ENCODE measurements at places on chromosomes 3 and 15.

DNA sequence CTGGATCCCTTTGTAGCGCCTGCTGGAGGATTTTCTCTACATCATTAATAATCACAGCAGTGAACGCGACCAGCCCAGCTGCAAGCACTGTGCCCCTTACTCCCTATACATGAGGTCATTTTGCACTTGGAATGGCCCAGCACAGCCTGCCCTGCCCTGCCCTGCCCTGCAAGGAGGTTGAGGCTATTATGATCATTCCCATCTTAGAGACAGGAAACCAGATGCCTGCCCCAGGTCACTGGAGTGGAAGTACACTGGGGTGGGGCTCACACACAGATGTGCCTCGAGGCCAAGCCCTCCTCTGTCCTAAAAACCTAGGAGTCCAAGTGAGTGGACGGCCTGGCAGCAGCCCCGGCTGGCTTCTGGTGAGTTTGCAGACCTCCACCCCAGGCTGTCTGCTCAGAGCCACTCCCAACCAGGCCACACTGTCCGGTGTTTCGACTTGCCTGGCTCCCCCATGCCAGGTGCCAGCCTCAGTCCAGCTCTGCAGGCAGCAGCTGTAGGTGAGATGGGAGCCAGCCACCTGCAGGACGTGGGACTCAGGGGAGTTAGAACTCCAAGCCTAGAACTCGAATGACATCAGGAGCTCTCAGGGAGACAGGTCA is 30.4 kb upstream of the SEC61A1 start:
- DNase-seq, result no peak

DNA sequence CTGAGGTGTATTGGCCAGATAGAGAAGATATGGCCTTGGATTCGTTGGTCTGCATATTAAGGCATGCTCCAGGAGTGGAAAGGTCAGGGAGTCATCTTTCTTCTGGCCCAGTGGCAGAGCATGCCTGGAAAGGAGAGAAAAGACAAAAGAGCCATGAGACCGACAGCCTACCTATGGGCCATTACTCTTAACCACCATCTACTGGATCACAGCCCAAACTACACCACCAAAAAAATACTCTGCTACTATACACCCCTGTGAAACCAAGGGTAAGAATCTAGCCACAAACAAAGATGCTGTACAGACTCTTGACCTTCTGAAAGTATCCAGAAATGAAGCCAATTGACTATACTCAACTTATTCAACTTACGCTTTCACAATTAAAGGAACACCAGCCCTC is 96.1 kb upstream of the PLSCR5 start:
- no peak for DNase-seq

GRCh38 chr3:63493101-63493500 is 159.4 kb upstream of the SNTN start:
- no peak for DNase-seq

- no peak for DNase-seq
These were observed 495.2 kb upstream of the TBL1XR1 start for GRCh38 chr3:177692304-177692975.

DNA sequence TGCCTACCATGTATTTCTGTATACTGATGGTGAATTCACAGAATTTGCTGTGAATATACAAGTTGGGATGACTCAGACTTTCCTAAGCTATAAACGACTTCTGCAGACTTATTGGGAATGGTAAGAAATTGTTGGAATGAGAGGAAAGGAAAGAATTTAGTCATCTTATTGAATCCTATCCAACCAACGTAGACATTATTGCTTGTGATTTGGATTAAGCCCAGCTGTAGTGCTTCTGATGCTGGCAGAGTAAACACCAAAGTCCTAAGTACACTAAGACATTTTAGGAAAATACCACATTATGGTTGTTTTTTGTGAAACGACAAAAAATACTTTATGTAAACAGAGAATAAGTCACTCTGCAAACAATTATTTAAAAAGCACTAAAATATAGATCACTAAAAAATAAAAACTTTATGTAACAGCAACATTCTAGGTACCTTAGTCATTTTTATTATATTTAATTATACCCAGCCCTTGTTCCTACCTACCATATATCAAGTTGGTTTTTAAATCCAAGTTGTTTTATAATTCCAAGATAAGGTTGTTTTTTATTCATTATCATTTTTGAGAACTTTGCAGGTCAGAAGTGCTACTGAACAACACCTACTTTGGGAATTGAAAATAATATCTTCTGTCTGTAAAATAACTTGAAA is 99.2 kb upstream of the MLF1 start:
- DNase-seq, result no peak

DNA sequence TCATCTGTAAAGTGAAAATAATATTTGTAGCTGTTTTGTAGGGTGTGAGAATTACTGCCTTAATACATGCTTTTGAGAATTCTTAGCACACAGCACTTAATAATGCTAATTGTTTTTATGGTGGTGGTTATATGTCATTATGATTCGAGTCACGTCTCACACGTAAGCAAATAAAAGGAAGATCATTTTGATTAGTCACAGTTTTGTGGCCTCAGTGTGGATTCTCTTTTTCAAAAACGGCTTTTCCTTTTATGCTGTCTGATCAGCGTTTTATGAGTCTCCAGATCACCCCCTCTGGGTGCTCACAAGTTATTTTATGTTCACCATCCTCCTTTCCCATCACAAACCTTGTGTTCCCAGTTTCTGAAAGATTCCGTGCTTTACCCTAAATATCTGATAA is 255.6 kb upstream of the CNTN4 start:
- DNase-seq, result no peak

- DNase-seq, result no peak
These were observed 379.0 kb downstream of the TIGIT start for GRCh38 chr3:114672692-114673447.

DNA sequence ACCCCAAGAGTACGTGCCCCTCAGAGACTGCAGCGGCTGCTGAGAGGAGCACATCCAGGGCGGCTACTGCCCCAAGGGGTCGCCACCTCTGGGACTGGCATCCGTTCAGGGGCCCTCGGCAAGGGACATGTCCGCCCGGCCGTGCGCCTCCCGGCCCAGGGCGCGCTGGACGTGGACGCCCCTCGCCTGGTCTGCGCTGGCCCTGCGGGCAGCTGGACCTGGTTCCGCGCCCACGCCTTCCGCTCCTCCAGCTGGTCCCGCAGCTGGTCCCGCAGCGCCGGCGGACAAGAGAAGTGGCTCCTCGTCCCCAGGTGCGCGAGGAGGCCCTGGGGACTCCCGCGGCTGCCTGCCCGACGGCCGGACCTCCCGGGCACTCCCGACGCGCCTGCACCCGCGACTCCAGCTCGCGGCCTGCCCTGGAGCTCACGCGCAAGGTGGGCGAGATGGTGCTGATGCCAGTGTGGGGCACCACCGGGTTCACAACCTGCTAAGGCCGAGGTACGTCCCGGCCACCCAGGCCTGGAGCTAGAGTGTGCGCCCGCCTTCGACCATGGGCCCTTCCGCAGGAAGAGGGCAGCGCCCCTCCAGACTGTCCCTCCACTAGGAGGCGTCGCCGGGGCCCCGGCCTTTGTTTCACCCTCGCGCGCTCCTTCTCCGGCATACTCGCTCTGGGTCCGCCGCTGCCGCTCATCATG is 14.4 kb upstream of the GP9 start:
- DNase-seq, result no peak

DNA sequence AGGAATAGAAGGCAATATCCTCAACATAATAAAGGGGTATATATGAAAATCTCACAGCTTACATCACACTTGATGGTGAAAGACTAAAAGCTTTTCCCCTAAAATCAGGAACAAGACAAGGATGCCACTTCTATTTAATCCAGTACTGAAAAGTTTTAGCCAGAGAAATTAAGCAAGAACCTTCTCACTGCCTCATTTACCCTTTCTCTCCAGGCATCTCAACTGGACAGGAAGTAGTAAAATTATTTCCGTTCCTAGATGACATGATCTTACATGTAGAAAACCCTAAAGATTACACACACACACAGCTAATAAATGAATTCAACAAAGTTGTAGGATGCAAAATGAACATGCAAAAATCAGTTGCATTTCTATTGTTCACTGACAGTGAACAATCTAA is 11.2 kb downstream of the SCAP start:
- DNase-seq, result no peak

DNA sequence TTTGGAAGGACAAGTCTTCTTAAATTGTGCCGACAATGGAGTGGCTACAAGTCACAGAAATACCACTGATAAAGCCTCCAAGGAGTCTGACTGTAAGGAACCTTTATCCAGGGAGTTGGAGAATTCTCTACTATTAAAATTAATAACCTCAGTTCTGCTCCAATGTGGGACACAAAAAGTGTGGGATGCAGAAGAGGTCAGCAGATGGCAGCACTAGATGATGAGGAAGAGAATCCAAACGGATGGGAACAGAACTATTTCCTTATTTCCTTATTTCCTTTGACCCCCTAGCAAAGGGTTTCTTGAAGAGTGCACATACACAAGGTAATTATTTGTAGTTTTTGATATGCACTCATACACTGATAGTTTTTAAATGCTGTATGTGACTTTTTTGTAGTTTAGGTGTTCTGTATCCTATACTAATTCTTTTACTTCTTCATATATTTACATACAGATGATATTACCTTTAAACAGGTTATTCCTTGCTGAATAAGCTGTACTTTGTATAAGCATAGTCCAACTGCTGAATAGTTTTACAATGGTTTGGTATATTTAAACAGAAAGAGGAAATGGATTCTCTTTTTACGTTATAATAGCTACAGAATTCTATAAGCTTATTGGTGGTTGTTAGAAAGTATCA is 25.6 kb upstream of the NLGN1 start:
- DNase-seq, result no peak

- no peak for DNase-seq
These were observed 243.2 kb downstream of the KLF13 start for GRCh38 chr15:31569836-31570235.

DNA sequence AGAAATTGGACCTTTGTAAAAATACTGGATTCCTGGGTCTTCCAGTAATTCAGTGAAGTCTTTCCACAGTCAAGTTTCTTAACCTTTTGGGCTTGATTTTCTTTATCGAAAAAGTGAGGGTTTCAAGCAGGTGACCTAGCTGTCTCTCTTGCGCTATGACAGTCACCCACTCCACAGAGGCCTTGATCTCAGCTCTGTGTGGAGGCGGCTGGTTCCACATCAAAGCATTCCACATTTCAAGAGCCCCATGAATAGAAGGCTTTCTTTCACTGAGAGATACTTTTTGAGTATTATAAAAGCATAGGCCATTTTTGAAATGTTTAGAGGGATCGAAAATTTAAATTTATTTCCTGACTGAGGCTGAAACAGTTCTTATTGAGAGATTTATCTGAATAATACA is 43.9 kb downstream of the GABRA5 start:
- DNase-seq, result no peak

DNA sequence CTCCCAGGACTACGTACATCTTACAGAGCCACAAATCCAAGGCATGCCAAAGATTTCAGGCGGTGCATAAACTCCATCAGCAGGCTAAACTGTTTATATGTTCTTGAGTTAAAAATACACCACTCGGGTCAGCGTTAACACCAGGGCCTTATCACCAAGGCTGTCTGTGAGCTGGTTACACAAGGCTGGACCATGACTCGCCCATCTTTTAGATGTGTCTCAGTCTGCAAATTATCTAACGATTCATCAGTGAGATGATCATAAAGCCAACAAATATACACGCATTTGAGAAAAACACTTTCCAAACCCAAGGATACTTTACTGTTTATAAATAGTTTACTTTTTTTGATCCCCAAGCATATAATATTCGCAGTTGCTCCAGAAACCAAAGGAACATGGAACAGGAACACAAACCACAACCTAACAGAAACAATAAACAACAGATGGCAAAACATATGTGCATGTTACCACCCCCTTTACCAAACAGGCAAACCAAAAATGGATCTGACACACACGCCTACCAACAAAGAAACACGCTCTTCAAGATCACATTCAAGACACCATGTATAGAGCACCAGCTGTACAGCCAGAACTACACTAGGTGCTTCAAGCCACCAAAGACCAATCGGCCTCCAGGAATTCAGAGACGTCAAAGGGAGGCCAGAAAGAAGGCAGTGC is 15.4 kb downstream of the LRIG1 start:
- no peak for DNase-seq

DNA sequence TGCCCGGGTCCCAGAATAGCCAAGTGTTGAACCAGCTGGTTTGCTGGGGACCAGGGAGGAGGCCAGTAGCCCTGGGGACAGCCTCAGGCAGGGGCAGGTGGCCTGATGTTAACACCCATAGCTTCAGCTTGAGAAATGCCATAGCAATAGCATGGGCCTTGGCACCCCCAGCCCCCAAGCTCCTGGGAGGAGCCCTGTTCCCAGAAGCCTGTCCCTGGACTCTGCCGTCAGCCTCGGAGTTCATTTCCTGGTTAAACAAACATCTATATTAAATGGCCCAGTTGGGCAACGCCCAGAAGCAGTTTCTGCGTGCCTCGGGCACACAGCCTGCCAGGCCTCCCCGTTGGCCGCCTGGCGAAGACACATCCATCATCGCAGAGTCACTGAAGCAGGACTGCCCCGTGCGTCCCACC is 58.2 kb downstream of the FGD5 start:
- no peak for DNase-seq

DNA sequence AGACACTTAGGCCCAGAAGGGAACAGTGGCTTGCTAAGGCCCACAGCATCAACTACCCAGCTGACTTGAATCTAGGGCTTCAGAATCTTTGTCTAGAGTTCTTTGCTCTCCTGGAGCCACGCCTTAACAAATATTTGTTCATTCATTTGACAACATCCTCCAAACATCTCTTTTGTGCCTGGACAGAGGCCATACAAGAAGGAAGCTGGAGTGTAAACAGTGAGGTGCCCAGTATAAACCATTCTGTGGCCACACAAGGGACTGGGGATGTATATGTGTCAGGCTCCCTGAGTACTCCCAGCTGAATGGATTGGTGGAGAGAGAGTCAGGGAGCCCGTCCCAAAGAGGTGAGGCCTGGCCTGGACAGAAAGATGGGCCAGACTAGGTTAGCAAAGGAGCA is 3.4 kb downstream of the CIB2 start:
- DNase-seq, result no peak

GRCh38 chr3:127800508-127800907 is 21.8 kb downstream of the MGLL start:
- no peak for DNase-seq

GRCh38 chr3:183254487-183255347 is 1.7 kb downstream of the B3GNT5 start:
- DNase-seq, result no peak

DNA sequence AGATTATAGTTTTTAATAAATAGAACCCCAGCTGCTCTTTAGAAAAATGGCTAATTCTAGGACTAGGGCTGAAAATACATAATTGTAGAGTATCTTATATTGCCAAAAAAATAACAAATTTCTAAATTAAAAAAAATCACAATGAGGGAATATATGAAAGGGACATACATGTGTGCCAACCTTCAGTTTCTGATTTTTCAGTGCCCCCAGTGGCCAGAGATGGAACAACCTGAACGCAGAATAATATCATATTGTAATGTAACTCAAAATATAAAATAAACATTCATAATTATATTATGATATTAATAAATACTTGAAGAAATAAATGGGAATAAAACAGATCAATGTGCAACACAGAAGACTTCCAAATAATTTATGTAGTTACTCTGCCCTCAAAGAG is 460.5 kb downstream of the ZNF385D start:
- no peak for DNase-seq

All from stimulated activated CD4-positive, alpha-beta T cell treated with anti-CD3 and anti-CD28 coated beads, TNF-alpha, amount 100 ng/mL, for 1 hour (primary cell).